RWPE1 (cell line): ENCODE measurements at places on chromosomes 3 and 15.

DNA sequence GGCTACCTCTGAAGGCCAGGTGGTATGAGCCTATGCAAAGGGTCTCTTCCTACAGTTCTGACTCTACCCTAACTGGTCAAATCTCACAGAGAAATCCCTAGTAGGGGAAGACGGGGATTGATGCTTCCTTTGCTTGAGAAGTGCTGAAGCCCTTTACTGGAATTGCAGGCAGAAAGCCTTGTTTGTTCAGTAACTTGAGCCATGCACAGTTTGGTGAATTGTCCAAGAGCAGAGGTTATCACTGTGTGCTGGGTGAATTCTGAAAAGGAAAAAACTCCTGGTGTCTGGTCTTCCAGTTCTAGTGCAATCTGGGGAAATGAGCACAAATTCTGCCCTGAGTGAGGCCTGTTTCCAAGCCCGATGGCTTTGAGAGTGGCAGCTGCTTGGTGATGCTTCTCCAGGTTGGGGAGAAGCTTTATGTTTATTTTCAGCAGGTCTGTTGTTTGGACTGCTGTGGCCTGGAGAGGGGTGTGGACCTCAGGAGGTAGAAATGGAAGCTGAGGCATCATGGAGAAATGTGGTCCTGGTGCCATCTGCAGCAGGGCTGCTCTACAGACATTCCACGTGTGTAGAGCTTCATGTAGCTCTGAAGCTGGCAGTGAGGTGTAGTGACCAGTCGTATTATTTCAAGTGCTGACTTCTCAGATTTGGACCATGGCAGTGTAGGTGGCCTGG is 60.9 kb downstream of the ARNT2 start:
- no peak for DNase-seq

DNA sequence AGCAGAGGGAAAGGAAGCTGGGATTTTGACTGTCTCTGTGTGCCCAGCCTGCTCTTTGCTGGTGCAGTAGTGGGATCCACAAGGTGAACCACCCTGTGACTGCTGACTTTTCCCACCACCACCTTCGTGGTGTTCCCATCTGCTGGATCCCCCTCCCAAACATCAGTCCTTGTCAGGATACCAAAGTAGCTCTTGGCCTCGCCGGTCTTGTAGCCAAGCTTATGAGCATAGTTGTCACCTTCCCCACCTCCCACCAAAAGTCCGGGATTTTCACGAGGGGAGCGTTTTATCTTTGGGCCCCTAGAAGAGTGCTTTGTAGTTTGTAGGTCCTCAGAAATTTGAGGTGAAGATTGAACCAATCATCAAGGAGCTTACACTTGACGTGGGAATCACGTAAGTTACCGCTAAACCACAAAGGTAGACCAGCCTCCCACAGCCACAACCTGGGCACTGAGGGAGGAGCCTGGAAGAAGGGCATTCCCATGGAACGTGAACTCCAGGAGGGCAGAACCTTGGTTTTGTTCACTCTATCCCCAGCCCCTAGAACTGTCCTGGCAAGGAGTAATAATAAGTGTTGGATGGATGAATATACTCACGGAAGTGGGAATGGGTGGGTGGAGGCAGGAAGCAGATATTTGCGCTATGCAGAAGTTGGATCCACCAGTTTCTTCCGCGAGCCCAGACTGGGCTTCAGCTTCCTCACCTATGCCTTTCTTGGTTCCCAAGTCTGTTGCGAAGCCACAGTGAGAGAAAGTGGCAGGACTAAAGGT is 814 bp upstream of the TEX264 start:
- no peak for DNase-seq

GRCh38 chr15:40098489-40099261 is 10.0 kb downstream of the BMF start:
- DNase-seq = peak; percentile 85

GRCh38 chr15:101406526-101407195 is 82.8 kb downstream of the PCSK6 start:
- no peak for DNase-seq

DNA sequence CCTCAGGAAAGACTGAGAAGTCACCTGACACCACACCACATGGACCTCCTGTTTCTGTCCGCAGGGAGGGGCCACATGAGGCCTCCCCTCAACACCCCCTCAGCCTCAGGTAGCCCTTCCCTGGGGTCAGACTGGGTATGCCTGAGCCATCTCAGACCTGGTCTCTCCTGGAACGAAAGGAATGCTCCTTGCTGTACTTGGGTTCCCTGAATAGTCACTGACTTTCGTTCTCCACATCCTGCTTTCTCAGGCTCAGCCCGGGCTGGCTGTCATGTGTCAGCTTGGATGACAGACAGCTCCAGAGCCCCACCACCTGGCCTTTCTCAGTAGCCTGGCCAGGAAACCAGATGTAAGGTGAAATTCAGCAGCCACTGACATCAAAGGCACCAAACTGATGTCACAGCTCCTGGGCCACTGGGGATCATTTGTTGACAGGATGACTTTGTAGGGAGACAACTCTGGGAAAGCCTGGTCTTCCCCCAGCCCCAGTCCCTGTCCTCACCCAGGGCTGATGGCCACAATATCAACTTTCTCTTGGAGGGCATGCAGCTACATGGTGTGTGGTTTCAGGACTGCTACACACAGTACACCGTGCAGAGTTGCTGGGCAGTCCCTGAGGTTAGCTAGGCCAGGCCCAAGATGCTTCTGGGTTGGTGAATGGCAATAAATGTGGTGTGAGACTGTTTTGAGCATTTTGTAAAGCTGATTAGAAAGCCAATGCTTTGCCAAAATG is 141.4 kb upstream of the MRPS22 start:
- DNase-seq = peak; percentile 28

DNA sequence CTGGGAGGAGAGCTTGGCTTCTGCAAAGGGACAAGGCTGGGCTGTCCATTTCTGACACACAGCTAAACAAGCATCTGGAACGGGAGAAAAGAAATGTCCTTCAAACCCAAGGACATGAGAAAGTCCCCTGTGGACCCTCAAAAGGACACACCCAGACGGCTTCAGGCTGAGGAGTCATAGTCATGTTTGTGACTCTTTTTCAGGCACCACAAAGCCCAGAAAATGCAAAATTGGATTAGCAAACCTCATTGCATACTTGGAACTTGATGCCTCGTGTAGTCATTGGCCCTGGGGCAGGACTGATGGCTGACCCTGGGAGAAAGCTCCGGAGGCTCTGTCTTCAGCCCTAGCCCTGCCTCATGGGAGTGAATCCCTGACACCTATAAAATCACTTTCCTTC is 21.5 kb downstream of the FAM174B start:
- no peak for DNase-seq

DNA sequence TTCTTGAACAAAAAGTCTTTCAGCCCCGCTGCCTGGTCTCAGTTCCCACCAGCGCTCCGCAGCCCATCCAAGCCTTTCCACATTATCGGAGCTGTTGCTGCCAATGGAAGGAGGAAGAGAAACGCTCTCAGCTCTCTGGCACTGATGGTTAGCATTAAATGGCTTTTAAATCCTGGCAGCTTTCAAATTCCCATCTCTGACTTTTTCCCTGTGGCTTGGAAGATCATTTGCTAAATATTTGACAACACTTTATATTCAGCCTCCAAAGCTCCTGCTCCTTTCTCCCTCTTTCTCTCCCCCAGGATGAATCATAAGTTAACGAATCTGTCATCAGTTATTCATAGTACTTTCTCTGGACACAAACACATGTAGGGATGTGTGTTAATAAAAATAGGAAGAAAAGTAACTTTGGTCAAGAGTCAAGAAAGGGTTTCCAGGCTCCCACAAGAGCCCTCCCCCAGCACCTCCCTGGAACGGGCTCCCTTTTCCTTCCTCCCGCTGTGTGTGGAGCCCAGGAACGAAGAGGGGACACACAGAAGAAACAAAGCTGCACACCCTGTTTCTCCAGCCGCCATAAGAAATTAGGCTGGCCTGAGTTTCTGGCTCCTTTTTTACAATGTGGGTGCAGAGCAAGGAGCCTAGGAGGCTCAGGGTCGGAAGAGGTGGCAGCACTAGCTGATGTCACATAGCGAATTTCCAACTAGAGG is 47.6 kb upstream of the TSEN2 start:
- DNase-seq = no peak

- DNase-seq = peak; percentile 48
Measured at GRCh38 chr3:188431553-188431952, 277.6 kb downstream of the LPP start.

- no peak for DNase-seq
Measured at GRCh38 chr3:171251835-171252234, 208.4 kb downstream of the TNIK start.

GRCh38 chr3:175255698-175256097 is 396.6 kb downstream of the NAALADL2 start:
- peak; percentile 30 for DNase-seq

DNA sequence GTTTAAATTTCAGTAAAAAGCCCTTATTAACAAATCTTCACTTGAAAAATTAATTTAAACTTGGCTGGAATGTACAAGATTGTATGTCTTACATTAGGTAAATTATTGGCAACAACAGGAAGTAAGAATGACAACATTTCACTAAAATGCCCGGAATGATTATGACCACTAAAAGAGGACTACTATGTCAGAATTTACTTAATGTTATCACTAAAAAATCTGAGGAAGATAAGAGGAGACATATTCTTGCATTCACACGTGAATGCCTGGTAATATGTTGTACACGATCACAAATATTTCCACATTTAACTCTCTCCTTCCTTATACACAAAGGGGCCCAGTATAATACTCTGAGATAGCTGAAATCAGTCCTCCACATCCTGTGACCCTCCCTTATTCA is 29.7 kb downstream of the VGLL3 start:
- no peak for DNase-seq

DNA sequence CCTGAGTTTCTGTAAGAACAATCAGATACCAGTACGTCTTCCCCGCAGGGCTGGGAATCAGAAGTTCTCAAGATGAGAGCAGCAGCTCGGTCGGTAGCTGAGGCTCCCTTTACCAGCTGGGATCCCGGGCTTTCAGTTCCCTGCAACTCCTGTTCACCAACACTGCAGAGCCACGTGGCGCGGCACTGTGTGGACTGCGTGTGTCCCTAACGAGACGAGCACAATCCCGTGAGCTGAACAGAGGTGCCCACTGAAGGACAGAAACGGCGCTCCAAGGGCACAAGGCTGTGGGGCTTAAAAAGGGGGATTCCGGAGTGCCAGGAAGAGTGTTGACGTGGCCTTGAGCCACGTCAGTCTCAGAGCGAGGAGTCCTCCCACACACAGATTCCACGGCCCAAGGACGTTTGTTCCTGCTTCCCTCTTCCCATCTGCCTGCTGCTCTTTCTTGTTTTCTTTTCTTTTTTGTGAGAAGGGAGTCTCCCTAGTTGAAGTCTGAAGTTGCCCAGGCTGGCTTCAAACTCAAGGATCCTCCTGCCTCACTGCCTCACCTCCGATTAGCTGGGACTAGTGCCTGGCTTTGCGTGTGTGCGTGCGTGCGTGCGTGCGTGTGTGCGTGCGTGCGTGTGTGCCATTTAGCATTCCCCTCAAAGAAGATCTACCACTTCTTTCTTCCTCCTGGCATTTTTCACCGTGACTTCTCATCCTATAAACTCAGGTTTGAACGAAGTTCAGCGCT is 37.1 kb upstream of the RPL35A start:
- no peak for DNase-seq

GRCh38 chr3:14516738-14517345 is 23.3 kb downstream of the GRIP2 start:
- no peak for DNase-seq

- no peak for DNase-seq
Measured at GRCh38 chr15:56719774-56720555, 13.3 kb downstream of the ZNF280D start.

DNA sequence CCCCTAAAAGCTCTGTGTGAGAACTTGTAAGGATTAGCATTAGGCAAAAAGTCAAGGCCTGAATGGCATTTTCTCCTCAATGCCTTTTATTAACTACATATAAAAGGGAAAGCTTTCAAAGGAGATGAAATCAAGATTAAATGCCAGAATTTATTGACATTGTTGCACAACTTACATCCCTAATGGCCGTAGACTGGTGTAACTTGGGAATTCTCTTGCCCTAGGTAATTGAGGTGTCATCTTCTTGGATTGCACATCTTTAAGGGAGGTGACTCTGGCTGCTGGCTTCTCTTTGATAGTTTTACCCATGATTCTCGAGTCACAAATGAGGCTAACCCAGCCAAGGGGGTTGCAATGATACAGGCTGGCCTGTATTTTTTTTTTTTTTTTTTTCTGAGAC is 249.1 kb downstream of the TBL1XR1 start:
- no peak for DNase-seq

GRCh38 chr3:98994128-98994762 is 92.8 kb upstream of the DCBLD2 start:
- DNase-seq = peak; percentile 43

- no peak for DNase-seq
Measured at GRCh38 chr3:83513677-83514076, 1445.1 kb upstream of the CADM2 start.

- no peak for DNase-seq
Measured at GRCh38 chr15:58520464-58520863, 88.7 kb downstream of the LIPC start.

- no peak for DNase-seq
Measured at GRCh38 chr3:30643763-30644462, 37.5 kb downstream of the TGFBR2 start.

DNA sequence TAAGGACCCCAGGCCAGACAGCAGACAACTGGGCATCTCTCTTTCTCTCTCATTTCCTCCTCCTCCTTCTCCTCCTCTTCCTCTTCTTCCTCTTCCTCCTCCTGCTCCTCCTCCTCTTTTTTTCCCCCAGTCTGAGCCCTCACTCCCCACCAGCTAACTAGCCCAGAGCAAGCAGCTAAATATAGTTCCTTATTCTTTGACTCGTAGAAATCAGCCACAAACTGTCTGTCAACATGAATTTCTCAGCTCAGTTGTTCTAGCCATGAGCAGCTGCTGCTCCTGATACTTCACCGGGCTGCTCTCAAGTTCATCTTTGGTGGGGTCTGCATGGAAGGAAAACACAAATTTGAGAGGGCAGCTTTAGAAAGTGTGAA is 19.2 kb upstream of the LOXL1 start:
- no peak for DNase-seq

DNA sequence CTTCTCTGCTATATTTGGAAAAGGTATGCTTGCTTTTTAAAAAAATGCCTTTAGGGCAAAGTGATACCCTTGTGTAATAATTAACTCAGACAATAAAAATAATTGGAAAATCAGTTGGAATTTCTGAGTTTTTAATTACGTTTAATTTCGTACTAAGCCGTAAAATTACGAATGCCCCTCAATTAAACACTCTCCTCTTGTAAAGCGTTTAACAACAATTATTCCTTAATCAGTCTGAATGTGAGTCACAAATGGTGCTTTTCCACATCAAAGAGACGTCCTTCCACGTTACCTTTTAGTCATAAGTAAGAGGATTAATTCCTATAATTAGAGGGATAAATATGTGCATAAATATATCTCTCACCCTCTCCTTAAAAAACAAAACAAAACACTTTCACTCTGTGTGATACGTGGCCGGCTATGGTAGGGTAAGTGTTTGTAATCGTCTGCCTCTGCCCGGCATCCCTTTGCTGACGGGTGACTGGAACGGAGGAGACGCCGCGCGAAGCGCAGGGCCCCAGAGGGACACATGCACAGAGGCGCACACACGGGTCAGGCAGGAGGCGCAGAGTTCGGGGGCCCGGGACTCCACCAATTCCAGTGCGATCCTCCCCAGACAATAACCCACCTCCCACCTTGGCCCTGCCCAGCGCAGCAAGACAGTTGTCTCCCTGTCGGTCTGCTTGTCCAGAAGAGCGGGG is 9.7 kb upstream of the MEIS2 start:
- DNase-seq = no peak

- DNase-seq = peak; percentile 51
Measured at GRCh38 chr15:82551646-82552247, 11.5 kb upstream of the RPS17 start.
